MM.1S (cell line): ENCODE measurements at places on chromosomes 2 and 18.

GRCh38 chr2:128489526-128490273 is 171.0 kb upstream of the HS6ST1 start:
- DNase-seq, result no peak

- DNase-seq, result no peak
Measured at GRCh38 chr2:137500599-137500998, 463.7 kb upstream of the HNMT start.

- no peak for DNase-seq
Measured at GRCh38 chr2:34353509-34354113, 754.5 kb upstream of the FAM98A start.

- DNase-seq, result no peak
Measured at GRCh38 chr2:125167152-125167551, 1142.1 kb downstream of the CNTNAP5 start.

GRCh38 chr18:63506336-63506646 is 29.5 kb downstream of the SERPINB5 start:
- DNase-seq, result no peak

- peak; percentile 10 for DNase-seq
Measured at GRCh38 chr2:39995005-39995737, 216.1 kb upstream of the THUMPD2 start.

DNA sequence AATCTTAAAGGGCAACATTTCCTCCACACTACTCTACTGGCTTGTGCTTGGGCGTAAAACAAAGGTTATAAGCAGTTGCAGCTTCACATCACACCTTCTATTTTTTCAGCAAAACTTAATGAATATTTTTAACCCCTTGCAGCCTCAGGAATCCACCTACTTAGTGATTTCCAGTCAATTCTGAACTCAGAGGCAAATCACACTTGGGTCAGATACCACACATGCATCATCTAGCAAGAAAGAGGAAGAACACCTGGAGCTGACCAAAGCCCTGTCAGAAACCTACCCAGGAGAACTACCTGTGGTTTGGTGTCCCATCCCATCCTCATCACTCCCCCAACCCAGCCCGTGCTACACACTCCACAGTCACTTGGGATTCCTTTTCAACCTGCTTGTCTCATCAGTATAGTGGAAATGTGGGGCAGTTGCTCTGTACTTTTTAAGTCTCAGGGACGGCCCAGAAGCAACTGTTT is 25.5 kb downstream of the PIAS2 start:
- no peak for DNase-seq

DNA sequence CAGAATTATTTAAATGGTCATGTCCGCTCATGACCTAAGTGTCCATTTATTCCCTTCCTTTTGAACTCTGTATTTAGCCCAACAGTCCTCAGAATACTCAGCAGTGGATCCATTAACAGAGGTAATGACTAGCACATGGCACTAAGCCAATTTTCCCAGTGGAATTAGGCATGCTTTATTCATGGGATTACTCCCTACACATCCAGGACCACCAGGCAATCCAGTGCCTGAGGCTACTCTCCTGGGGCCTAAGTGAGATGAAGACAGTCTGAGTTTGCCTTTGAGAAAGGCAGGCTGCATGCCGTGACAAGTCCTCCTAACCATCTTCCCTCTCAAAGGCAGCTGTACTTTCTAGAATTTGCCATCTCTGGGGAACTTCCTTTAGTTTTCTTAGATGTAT is 128.6 kb downstream of the SPOPL start:
- DNase-seq, result no peak

- DNase-seq, result no peak
Measured at GRCh38 chr18:48887905-48888772, 62.6 kb downstream of the SMAD7 start.

- DNase-seq, result no peak
Measured at GRCh38 chr2:219213486-219214071, 5.2 kb downstream of the ABCB6 start.

DNA sequence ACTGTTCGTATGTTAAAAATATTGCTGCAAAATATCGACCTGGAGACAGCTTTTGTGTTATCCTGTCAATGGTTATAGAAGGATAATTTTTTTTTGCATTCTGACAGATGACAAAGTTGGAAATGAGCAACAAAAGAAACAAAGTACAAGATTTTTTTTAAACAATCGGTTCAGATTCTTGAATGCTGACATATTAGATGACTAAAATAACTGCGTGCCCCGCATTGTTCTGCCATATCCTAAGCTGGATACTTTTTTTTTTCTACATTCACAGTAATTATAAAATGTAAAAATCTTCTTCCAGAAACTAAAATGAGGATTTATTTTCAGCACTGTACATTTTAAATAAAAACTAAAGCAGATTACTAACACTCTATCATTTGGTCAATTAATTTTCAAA is 67.1 kb downstream of the ABCG8 start:
- no peak for DNase-seq

- DNase-seq, result peak; percentile 60
Measured at GRCh38 chr18:46555724-46556123, 101.3 kb downstream of the LOXHD1 start.

GRCh38 chr2:113602869-113603466 is 24.1 kb upstream of the RABL2A start:
- peak; percentile 5 for DNase-seq

- DNase-seq, result no peak
Measured at GRCh38 chr2:162125138-162125537, 26.9 kb downstream of the GCG start.

DNA sequence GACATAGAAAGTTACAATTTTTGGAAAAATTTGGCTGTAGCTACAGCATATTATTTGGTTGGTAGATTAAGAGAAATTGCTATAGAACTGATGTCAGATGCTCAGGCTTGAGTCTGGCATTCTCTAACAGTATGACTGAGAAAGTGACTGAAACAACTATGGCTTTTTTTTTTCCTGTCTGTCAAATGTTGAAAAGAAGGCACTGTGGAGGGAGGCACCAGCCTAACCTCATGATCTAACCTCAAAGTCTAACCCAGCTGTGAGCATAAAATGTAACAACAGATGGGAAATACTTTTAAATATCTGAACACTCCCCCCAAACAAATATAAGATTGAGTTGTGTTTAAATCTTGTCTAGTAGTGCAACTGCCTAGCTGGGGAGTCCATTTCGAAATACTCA is 629.1 kb downstream of the LRP1B start:
- no peak for DNase-seq

DNA sequence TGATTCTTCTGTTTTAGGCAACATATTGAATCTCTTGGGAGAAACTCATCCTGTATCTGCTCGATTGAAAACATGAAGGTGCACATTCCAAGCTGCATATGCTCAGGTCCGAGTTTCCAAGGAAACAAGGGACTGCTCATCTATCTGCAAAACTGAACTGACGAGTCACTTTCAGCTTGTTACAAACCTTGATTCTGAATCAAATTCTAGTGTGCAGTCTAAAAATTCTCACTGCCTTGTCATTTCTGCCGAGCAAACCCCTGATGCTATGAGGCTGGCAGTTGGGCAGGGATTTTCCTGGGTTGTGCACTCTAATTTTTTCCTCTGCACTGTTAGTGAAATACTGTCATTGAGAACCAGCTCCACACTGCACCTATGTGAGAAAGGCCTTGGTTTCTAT is 101.3 kb upstream of the ETAA1 start:
- DNase-seq, result no peak

DNA sequence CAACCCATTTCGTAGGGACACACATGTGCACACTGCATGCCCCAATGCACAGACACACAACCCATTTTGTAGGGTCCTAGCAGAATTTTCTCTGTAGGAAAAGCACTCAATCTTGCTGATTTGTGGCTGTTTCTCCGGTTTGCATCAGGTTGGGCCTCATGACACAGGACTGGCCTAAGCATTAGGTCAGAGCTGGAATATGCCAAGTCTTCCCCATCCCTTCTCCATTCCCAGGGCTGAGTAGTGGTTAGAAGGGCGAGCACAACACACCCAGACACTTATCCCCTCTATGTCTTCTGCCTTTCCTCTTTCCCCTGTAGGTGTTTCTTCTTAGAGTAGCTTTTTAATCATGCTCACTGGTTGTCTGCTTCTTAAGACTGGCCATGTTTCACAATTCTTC is 295.9 kb downstream of the SOX11 start:
- no peak for DNase-seq

- no peak for DNase-seq
Measured at GRCh38 chr2:150846691-150847090, 359.2 kb upstream of the RND3 start.

GRCh38 chr2:133266041-133266925 is 302.0 kb downstream of the NCKAP5 start:
- no peak for DNase-seq

- no peak for DNase-seq
Measured at GRCh38 chr2:9260464-9260918, 53.9 kb downstream of the ASAP2 start.

DNA sequence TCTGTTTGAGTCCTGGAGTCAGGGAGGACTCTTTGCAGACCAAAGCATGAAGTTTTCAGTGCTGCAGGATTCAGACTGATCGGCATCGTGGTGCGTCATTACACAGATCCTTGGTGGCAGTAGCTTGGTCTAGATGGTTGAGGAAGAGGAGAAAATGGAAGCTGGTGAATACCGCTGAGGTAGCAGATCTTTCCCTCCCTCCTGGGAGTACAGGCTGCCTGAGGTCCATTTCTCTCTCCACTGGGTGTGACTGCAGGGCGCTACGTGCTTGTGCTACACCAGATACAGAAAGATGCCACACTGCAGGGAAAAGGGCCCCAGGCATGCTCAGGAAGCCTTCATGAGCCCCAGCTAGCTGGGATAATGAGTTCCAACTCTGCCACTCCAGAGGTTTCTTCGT is 3.3 kb upstream of the CNDP1 start:
- no peak for DNase-seq

GRCh38 chr18:28820353-28820752 is 643.4 kb upstream of the CDH2 start:
- no peak for DNase-seq

DNA sequence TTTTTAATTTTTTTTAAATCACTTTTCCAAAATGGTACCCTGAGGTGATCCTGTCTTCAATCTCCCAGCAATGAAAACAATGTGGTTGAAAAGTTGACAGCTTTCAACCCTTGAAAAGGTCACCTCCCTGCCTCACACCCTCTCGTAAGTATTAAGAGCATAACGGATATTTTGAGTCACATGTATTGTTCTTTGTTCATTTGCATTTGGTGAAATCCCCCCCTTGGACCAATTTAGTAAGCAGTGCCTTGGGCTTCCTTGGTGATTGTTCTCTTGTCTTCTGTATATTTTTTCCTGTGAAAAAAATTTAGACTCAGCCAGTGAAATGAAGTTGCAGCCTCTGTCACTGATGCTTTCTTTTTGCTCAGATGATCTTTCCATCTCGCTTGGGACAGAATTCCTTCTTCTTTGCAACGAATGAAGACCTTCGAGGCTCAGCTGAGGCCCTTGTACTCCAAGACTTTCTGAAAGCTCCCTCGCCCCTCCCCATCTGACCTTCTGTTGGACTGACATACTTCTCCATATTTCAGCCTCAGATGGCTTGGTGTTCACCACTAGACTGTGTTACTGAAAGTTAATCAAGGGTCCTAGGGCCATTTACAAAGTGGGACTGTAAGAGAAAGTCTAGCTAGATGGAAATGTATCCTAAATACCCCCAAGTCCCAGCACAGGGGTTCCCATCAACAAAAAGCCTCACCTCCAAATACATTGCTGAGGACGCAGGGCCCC is 158.4 kb downstream of the BCL2 start:
- peak; percentile 88 for DNase-seq

DNA sequence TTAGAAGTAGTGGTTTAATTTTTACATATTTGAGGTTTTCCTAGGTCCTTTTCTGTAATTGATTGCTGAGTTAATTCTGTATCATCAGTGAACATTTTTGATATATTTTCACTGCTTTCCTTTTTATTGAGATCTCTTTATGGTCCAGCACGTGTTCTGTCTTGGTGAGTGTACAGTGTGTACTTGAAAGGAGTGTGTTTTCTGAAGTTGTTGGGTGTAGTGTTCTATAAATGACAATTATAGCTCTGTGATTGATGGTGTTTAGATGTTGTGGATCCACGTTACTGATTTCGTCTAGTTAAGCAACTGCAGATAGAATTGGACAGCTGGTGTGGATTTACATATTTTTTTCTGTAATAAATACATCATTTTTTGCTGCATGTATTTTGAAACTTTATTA is 32.7 kb downstream of the AGFG1 start:
- no peak for DNase-seq

DNA sequence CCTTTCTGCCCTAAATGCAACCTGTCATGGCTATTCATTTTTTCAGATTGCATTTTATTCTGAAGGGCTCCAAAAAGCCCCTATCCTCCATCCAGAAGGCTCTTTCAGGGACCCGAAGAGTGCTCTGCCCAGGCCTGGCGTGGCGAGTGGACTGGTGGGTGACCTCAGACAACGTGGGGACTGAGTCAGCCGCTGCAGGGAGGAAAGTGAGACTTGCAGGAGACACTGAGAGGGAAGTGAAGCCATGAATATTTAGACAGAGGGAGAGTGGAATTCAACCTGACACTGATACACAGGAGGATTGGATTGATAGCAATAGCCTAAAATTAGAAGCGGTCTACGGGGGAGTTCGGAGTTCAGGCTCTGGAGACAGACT is 63.6 kb upstream of the SIX2 start:
- DNase-seq, result no peak

DNA sequence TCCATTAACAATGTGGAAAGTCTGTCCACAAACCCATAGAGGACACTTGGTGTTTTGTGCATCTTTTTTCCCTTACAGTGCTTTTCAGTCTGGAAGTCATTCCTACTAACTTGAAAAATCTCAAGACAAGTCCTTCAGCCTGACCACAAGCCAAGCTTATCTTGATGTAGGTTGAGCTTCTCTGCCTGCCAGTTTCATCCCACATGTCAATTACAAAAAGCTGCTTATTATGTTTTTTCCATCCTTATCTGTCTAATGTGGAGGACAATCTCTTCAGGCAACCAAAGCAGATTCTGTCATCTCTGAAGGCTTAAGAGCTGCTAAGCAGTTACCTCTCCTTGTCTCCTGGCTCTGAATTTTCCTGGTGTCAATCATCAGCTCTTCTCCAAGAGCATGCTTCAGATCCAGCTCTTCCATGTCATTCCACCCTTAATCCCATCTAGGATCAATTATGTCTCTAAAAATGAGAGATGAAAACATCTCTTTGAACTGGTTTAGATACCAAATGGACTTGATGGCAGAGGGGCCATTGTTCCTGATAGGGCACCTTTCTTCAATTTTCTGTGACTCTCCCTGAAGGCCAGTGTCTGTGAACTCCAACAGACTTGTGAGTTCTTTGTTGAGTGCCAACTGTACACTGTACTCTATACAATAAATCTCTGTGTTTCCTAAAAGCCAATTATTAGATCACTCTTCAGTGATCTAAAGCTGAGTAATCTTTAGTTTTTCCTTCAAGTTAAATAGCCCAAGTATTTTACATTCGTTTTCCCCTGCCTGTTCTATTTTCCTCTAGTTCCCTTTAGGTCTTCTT is 208.6 kb downstream of the RBM43 start:
- no peak for DNase-seq

DNA sequence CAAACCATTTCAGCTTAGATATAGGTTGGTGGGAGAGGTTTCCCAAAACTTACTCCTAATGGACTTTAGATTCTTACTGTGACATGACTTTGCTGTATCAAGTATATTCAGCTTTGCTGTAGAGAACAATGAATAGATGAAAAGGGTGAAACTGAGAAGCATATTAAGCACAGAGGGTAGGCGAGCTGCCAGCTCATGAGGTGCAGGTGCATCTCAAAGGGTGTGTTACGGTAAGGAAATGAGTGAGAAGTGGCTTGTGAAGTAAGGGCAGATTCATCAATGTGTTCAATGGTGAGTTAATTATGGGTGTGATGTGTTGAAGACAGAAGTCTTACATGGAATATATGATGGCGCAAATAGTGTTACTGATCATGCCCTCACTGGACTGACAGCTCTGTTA is 49.3 kb downstream of the CD8B2 start:
- peak; percentile 44 for DNase-seq
